ENCODE measurements at places on chromosomes 5 and 9. TPM values are rescaled to one million over a fixed set of nuclear protein-coding genes. Genes with fewer than 3 reads are reported as not detected.

Gene NIM1K
- total RNA-seq = 0.58 TPM

Gene TMEM215
- not detected for total RNA-seq

Gene ORM2
- total RNA-seq = not detected

Gene SPINK4
- total RNA-seq = not detected

Gene DMRT3
- not detected for total RNA-seq
